HuH-7.5 (cell line): ENCODE measurements at places on chromosomes 7 and 10.

DNA sequence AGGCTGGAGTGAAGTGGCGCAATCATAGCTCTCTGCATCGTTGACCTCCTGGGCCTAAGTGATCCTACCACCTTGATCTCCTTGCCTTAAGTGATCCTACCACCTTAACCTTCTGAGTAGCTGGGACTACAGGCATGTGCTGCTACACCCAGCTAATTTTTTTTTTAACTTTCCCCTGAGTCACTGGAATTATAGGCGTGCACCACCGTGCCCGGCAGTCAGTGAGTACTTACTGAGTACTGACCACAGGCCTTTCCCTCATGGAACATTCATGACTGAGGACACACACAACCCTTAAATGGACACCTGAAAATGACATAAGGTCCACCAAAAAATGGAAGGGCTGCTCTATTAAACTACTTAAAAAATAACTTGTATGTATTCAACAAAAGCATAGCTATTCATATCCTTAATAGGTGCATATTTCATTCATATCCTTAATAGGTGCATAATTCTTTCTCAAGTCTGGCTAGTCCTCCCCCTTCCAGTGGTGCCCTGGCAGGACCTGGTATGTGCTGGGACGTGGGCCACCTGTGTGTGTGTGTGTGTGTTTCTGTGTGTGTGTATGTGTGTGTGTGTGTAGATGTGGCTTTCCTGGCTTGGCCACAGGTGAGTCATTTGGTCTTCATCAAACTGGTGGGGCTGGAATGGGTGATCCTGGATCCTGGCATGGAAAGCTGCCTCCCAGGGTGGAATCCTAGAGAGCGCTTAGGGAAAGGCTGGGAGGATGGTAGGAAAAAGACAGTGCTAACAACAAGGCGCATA lies 3.5 kb downstream of the FAM180A start:
- DNase-seq: no peak

- DNase-seq: no peak
These were observed 29.1 kb upstream of the NRBF2 start for GRCh38 chr10:63103971-63104409.

DNA sequence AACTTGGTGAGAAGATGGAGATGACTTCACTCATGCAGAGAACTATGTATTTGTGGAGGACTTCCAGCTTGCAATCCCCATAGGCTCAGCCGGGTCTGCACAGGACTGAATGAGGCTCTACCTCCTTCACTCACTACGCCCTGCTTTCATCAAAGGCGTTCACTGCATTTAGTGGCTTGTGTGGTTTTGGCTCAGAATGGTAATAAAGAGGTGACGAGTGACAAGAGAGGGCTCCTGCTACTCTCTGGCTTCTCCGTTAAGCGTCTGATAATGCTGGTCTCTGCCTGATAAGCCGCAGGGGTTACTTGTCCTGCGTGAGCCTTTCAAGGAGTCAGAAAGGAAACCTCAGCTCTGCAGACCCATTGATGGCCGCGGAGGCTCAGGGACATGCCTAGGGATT lies 343.4 kb downstream of the PRPF18 start:
- DNase-seq: no peak

GRCh38 chr10:71359364-71360046 lies 37.2 kb upstream of the CDH23 start:
- no peak for DNase-seq

GRCh38 chr7:102810916-102811315 lies 62.1 kb downstream of the FAM185A start:
- DNase-seq: no peak

- no peak for DNase-seq
These were observed 56.9 kb upstream of the PPP2R2D start for GRCh38 chr10:131843881-131844284.

- peak; percentile 27 for DNase-seq
These were observed 273.3 kb upstream of the LRGUK start for GRCh38 chr7:133853706-133854276.

GRCh38 chr10:23742368-23742767 lies 303.5 kb downstream of the OTUD1 start:
- no peak for DNase-seq

DNA sequence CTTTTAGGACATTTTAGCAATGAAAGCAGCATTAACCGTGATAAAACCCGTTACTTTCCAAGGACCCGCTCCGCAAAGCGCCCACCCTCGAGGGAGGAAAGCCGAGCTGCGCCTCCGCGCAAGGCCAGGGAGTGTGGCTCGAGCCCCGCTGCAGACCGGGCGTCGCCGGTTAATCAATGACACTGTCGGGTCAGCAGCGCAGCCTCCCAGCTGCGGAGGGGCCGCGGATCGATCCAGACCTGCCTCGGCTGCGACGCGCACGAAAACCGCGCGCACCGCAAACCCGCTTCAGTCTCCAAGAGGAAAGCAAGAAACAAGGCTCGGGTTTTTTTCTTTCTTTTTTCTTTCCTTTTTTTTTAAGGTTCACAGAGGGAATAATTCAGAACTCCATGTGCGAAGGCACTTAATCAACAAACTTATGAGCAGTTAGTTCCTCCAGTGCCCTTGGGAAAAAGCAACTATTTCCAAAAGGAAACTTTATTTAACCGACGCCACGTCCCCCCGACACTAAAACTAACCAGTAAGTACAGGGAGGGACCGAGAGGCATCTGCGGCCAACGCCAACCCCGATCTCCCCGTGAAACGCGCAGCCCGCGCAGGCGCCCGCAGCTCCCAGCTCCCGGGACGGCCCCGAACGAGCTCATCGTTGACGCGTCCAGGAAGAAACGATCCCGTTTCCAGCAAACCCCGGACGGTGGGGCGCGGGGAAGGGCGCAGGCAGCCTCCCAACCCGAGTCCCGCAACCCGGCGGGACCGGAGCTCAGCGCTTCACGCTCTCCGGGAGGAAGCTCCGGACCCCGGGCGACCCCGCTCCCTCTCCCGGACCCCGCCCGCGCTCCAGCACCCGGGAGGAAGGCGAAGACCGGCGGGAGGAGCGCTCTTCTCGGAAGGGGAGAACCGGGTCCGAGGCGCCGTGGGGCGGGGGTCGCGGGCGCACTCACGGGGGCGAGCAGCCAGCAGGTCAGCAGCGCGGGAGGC lies 598 bp downstream of the VIPR2 start:
- DNase-seq: no peak

- DNase-seq: no peak
These were observed 2.4 kb upstream of the CFAP69 start for GRCh38 chr7:90242369-90243168.

DNA sequence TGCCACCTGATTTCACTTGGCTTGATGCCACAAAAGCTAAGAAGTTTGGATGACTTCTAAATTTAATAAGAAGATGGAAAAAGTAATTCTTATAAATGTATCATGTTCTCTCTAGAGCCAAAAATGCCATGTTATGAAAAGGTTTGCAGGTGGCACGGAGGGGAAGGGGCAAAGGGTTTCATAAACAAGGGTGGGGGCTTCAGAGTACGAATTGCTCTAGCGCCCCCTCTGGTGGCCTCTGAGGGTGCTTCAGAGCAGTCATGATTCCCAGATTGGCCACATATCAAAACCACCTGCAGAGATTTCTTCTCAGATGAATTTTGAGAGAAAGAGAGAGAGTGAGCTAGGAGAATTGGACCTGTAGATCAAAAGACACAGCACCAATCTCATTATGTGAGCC lies 208.6 kb upstream of the YAE1 start:
- DNase-seq: no peak

- no peak for DNase-seq
These were observed 347.2 kb downstream of the CALN1 start for GRCh38 chr7:72064916-72065315.

- peak; percentile 81 for DNase-seq
These were observed at the start of gene PRRT4 for GRCh38 chr7:128361411-128362379. Gene PRRT4 (minus strand): TSS chr7:128361690.

GRCh38 chr10:26093229-26093628 lies 123.3 kb upstream of the GAD2 start:
- DNase-seq: no peak

GRCh38 chr7:56040730-56041129 lies 10.5 kb downstream of the PSPH start:
- DNase-seq: no peak

- no peak for DNase-seq
These were observed 600.6 kb downstream of the PHTF2 start for GRCh38 chr7:78399033-78399769.

DNA sequence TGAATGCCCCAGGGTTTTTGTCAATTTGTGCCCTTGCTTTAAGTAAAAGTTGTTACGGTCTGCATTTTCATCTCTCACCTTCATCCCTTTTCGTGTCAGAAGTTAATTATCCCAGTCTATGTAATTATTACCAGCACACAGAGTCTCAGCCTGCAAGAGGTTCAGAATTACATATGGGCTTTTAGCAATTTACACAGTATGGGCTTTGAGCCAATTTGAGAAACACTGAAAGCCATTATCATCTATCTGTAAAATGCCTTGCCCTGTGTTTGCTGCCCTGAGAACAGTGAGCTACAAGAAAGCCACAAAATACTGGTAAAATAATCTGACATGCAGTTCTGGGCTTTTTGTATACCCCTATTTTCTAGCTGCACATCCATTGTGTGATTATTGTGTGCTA lies 125.6 kb upstream of the STEAP4 start:
- DNase-seq: no peak

GRCh38 chr10:79435271-79436065 lies 10.0 kb downstream of the ZCCHC24 start:
- DNase-seq: no peak

GRCh38 chr7:122887198-122887597 lies 938 bp upstream of the CADPS2 start:
- DNase-seq: peak; percentile 67

DNA sequence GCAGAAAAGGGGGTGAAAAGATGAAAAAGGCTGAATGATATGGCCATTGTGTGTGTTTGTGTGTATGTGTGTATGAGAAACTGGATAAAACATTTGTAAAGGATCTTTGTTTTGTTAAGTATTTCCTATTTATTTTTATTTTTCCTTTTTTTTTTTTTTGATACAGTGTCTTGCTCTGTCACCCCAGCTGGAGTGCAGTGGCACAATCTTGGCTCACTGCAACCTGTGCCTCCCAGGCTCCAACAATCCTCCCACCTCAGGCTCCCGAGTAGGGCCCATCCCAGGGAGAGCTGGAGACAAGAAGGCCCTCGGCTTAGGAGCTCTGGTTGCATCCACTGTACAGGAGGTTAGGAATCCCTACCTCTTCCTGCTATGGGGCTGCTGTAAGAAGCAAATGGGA lies 6.9 kb upstream of the CALML5 start:
- DNase-seq: no peak

DNA sequence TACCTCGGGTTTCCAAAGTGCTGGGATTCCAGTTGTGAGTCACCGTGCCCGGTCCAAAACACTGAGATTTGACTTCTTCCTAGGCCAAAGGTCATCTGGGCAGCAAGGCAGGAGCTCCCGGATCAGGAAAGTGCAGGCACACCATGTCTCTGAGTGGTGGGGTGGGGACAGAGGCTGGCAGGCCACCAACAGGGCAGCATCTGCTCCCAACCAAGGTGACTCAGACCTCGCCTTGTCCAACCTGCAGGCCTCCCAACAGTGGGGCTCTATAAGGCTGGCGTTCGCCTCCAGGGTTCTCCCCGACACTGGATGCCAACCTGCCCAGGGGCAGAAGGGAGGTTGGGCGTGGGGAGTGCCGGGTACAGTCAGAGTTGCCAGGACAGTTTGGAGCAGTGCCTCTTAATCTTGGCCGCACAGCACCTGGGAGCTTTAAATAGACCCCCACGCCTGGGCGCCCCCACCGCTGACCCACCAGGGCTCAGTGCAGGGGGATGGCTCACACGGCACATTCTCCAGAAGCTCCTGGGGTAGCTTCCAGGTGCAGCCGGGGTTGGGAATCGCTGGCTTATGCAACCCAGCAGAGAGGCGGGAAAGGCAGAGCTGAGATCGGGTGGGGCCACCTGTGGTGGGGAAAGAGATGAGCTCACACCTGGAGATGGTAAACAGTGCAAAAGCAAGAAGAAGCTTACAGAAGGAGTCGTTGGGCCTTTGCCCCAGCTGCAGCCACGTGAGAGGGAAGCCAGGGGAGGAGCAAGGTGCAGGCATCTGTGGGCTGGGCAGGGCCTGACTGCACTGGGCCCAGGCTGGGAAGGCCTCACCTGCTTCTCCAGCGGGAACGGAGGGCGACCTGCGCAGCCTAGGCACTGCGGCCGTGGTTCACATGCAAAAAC lies 10.9 kb downstream of the CALML5 start:
- DNase-seq: peak; percentile 40

GRCh38 chr10:129101232-129101980 lies 365.6 kb upstream of the MGMT start:
- DNase-seq: no peak

DNA sequence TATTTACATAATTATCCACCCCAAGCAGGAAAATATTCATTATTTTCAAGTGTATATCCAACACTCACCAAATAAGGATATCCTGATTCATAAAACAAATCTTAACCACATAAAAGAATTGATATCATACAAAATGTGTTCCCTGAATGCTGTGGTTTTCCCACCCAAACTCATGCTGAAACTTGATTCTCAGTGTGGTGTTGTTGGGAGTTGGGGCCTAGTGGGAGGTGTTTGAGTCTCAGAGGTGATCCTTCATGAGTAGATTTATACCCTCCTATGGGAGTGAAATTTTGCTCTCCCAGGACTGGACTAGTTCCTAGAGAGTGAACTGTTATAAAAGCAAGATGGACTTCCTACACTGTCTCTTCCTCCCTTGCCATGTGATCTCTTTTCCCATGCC lies 1028.3 kb downstream of the SORCS1 start:
- no peak for DNase-seq

DNA sequence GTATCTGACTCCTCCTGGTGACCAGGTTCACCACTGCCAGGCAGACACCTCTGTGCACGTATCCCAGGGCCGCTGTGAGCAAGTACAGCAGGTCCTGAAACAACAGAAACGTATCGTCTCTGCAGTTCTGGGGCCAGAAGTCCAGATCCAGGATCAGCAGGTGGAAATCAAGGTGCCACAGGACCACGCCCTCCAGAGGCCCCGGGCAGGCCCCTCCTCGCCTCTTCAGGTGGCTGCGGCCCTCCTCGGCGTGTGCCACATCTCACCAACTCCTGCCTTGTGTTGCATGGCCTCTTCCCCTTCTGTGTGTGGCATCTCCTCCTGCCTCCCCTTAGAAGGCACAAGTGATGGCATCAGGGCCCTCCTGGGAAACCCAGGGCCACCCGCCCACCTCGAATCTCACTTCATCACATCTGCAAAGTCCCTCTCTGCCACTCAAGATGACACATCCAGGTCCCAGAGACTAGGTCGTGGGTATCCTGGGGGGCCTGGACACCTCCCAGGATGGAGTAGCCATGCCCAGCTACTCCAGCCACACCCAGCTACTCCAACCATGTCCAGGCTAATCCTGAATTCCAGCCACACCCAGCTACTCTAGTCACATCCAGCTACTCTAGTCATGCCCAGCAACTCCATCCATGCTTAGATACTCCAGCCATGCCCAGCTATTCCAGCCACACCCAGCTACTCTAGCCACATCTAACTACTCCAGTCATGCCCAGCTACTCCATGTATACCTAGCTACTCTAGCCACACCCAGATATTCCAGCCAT lies 52.6 kb upstream of the DNAAF5 start:
- no peak for DNase-seq

GRCh38 chr10:90960355-90960814 lies 39.5 kb upstream of the ANKRD1 start:
- no peak for DNase-seq

DNA sequence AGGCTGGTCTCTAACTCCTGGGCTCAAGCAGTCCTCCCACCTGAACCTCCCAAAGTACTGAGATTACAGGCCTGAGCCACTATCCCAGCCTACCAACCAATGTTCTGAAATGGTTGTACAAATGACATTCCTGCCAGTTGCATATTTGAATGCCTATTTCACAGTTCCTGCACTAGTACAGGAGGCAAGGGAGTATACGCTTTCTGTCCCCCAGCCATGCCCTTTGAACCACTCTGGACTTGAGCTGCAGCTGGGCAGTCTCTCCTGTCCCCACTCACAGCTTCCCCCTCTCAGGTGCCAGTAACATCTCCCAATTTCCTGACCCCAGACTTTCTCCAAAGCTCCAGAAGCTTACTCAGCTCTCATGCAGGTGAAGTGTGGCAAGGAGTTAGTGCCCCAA lies 58.9 kb downstream of the SPOCK2 start:
- DNase-seq: no peak
